ENCODE measurements at places on chromosomes 2 and 18.

GRCh38 chr2:67585400-67585799, 188.3 kb downstream of the ETAA1 start:
- no peak for DNase-seq

- DNase-seq = no peak
Measured at GRCh38 chr18:11566236-11566965, 43.0 kb upstream of the SLC35G4 start.

DNA sequence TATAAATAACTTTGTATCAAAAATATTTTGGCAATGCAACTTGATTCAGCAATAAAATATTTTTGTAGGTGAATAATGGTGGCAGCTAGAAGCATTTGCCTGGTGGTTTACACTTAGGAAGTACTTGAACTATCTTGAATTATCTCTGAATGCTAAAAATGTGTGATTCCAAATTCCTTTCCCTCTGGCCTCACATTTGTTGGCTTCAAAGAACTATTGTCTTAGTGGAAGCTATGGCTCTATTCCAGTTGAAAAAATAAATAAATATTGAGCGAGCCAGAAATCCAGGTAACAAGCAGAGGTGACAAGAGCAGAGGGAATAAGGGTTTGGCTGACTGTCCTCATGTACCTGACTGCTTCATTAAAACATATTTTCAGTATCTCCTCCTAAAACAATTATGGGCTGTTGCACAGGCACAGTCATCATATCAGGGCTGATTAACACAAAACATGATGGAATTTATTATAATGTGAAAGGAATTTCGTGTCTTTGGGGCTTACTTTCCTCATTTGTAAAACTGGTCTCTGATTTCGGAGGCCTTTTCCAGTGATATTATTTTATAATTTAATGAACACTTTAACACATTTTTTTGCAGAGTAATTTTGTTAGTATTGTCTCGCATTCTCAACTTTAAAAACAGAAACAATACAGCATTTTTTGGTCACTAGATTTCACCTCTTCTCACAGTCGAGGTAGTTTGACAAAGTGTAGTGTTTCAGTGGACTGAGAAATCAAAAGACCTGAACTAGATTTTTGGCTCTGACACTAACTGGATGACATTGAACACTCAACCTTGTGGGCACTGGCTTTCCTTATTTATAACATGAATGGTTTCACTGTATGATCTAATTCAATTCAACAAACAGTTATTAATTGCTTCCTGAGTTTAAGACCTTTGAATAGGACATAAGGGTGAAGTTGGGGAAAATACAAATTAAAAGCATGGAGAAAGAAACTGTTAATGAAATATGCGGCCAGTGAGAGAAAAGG, 7.8 kb upstream of the CAVIN2 start:
- DNase-seq = no peak

GRCh38 chr2:40028792-40029488, 249.9 kb upstream of the THUMPD2 start:
- DNase-seq = no peak

GRCh38 chr2:22934747-22935146, 450.2 kb upstream of the KLHL29 start:
- no peak for DNase-seq

DNA sequence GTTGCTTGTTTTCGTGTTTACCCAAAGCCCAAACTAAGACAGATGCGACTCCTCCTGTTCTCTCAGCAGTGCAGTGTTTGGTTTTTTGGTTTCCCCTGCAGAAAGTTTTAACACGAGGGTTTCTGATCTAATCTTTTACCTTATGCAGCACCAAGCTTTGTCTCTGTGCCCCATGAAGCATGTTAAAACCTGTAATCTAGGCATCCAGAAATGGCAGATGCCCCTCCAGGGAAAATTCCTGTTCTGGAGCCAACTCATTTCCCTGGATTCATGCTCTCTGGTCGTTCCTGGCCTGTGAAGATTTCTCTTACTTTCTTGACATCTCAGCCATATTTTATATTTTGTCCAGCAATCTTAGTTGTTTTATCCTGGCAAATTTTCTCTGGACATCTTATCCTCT, 91.5 kb downstream of the LTBP1 start:
- no peak for DNase-seq

GRCh38 chr2:186544255-186544675, 45.6 kb upstream of the ITGAV start:
- no peak for DNase-seq

DNA sequence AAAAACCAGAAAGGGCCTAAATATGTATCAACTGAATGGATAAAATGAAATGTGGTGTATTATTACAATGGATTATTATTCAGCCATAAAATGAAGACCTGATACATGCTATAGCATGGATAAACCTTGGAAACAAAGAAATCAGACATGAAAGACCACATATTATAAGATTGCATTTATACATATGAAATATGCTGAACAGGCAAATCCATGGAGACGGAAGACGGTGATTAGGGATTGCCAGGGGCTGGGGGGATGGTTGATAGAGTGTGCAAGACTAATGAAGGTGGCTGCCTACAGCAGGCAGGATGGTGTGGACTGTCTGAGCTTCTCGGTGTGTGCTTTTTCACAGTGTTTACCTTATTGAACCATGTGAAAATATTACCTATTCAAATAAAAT, 11.4 kb upstream of the AFG3L2 start:
- no peak for DNase-seq

DNA sequence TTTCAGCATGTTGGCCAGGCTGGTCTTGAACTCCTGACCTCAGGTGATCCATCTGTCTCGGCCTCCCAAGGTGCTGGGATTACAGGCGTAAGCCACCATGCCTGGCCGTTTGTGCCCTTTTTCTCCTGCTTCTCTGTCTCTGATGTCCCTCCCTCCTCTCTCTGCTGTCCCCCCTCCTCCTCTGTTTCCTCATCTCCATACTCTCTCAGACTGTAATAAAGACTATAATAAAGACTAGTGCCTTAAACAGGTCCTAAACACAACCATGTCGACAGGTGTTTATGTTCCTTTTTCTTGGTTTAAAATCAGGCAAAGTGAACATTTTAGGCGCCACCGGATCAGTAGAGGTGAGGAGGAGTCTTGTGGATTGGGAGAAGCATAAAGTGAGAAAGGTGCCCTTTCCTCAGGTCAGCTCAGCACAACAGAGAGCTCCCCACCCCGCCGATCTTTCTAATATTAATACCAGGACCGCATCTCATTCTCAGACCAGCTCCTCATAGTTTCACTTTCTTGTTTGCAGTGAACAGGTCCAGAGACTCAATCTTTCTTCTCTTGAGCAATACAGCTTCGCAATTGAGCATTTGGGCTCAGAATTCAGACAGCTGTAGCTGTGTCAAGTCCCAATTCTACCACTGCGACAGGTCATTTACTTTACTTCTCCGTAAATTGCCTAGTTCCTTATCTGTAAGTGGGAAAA, 23.7 kb downstream of the TIMM21 start:
- DNase-seq = no peak

DNA sequence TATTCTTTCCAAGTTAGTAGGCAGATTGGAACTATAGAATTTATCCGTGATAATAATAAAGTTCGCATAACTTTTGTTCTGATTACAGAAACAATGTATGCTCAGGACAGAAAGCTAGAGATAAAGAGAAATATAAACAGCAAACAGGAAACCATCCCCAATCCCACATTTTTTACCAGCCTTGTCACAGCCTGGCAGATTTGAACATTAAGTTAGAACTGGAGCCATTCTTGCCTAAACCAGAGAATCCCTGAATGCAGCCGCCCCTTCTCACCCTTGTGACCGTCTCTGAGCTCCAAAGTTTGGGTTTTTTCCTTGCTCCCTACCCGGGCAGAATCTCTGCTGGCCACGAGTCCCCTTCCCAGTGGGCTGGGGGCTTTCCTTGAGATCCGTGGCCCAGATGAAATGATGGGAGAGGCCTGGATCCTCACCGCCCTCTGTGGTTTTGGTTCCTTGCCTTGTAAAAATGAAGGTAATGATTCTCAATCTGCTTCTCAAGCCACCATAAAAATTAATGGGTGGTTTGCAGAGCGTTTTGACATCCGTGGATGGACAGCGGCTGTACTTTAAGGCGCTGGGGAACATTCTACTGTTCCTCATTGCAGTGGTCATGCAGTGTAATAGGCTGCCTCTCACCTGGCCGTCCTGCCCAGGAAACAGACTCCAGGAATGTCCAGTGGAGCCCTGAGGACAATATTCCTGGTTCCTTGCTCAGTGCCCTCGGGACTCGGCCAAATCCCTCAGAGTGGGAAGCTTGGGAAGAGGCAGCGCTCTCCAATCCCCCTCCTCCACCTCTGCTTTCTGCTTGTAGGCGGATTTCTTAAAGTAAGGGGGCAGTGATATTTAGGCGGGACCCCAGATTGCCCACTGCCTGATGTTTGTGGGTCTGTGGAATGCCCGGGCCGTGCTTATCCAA, 1.6 kb downstream of the SH3BP4 start:
- no peak for DNase-seq

- DNase-seq = no peak
Measured at GRCh38 chr2:98761267-98761781, 30.4 kb upstream of the MGAT4A start.

DNA sequence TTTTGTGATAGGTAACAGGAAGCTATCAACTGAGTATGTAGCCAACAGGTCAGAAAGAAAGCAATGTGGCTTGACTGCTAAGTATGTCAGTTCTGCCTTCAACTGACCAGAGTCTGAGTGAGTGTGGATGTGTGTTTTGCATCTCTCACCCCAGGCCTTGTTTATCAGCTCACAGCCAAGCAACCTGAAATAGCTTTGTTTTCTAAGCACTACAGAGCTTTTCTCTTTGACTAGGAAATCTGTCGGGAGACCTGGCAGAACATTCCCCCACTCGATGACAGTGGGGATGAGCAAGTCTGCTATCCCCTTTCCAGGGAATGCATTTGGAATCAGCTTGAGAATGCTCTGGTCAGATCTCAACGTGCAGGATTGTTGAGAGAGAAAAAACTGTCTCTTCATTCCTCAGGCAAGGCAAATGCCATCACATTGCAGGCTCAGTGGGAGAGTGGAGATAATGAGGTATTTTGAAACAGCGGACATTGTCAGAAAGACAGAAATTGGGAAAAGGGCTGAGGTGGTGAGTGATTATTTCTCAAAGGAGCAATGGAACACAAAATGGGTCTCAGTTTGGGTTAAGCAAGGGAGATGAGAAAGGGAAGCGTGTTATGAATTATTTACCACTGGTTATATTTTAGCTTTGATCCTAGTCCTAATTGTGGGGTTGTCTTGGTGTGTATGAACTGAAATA, 233.8 kb upstream of the PIK3C3 start:
- DNase-seq = no peak

GRCh38 chr18:13051159-13051558, 60.0 kb downstream of the CEP192 start:
- no peak for DNase-seq

DNA sequence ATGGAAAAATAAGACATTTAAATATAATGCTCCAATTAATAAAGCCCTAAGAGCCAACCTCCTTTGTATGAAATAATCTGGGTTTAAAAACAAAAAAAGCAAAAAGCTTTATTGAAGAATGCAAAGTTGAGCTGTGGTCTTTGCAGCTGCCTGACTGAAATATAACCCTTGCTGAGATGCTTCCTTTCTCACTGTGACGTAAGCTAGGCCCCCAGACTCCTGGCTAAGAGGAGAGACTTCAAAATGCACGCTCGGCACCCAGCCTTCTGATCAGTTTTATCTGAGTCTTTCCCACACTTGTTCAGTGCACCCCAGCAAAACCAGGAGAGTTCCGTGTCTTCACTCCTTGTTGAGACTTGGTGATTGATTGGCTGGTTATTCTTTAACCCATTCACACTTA, 115.3 kb downstream of the BCL11A start:
- DNase-seq = no peak

DNA sequence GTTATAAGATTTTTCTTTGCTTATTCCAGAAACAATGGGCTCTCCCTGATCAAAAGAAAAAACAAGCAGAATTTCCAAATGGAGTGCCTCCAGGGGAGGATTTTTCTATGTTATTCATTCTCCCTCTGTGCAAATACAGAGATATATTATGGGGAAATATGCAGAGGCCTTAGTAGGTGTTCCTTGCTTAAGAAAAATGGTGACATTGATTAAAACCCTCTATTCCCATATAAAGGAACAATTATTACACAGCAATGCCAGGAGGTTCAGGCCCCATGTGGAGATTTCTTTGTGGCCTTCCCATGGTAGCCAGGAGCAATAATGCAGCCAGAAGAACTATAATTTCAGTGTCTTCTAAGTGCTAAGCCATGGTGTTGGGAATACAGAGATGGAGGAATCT, 255.9 kb upstream of the CXCR4 start:
- DNase-seq = no peak

DNA sequence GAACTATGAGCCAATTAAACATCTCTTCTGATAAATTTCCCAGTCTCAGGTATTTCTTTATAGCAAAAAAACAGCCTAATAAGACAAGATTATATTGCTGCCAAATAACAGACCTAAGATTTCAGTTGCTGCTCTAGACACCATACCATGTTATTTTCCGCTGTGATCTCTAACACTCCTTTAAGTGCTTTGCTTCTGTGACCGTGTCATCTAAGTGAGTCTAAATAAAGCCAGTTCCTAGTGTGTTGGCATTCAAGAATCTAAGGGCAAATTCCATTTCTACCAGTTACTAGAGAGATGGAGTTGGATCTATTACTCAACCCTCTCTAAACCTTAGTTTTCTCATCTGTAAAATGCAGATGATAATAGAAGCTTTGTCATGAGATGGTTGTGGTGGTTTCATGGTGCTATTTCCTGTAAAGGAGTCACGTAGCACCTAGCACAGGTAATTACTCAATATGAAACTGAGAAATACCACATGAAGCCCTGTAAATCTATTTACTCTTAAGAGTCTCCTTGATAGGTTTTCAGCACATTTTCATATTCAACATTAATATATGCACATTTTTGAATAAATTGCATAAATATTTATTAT, 40.5 kb downstream of the SPHKAP start:
- no peak for DNase-seq

GRCh38 chr2:85963068-85963467, 74.3 kb upstream of the ST3GAL5 start:
- DNase-seq = no peak

DNA sequence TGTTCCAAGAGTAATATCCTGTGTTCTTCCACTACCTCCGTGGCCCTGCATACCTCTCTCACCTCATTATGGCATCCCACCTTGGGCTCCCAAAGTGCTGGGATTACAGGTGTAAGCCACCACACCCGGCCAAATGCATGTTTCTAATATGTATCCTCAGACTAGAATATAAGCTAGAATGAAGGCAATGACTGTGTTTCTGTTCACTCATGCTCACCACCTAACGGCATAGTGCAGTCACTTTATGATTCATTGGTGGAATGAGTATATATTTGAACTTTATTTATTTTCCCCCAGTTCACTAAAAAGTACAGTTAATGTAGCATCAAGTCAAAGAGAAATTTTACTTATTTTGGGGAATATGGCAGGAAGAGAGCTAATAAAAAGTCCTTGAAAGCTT, 11.3 kb downstream of the PIGN start:
- DNase-seq = no peak

GRCh38 chr2:10234409-10235094, 68.2 kb upstream of the HPCAL1 start:
- no peak for DNase-seq

DNA sequence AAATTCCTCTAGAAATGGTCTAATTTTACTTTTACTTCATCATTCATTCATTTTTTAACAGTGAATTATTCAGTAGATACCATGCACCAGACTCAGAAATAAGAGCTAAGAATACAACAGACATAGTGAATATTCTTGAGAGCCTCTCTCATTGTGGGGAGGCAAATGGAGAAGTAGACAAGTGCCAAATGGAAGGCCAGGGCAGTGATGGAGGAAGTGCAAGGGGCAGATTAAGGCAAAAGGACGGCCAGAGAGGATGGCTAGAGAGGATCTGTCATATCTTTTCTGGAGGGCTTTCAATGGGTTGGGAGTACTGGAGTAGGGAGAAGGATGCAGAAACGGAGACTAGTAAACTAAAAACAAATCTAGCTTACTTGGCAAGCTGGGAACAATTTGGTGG, 19.0 kb upstream of the RMDN2 start:
- no peak for DNase-seq
